Right atrium auricular region (tissue), 2 donors: ENCODE measurements at places on chromosomes 12 and 14. TPM values are rescaled to one million over a fixed set of nuclear protein-coding genes. Genes with fewer than 3 reads are reported as not detected.

The CTSG gene
- total RNA-seq: not detected

- H3K4me1 ChIP-seq: no peaks in the 10 kb centered on the region
- DNase-seq: no peak
- H3K4me3 ChIP-seq: no peak overlapping the region
- H3K27me3 ChIP-seq: no peaks in the 10 kb centered on the region
- H3K27ac ChIP-seq: no peak overlapping the region
Measured at GRCh38 chr14:77260631-77261030, 10.4 kb downstream of the NGB start.

The KRT81 gene
- not detected for total RNA-seq

DNA sequence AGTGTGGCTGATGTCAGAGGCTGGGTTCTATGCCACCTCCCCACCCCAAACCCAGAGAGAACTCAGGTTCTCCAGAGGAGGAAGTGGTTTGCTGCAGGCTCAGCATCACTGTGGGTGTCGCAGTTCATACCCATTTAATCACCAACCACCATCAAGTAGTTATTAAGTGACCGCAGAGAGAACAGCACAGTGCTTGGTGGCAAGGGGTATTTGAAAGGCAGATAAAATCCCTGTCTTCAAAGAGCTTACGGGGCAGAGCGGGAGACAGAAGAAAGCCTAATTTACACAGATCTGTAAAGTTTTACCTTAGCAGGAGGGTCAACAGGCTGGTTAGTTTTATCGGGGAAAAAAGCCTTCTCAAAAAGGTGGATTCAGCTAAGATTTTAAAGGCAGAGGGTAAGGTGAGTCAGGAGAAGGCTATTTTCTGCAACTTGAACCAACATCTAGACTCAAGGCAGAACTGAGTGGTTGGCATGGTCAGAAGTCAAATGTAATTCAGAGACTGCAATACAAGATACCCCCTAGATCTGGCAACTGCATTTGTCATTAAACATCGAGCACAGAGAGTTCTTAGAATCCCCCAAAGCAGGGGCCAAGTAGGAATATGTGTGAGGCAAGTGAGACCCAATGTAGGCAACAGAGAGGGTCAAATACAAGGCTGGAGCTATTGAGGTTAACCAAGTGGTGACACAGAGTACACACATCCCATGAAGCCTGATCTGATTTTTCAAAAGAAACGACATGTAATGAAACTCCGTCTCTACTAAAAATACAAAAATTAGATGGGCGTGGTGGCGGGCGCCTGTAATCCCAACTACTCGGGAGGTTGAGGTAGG lies 13.2 kb downstream of the PXN start:
- H3K27me3 ChIP-seq: no peaks in the 10 kb centered on the region
- peaks cover 98% of the 10 kb centered on the region for H3K4me1 ChIP-seq
- DNase-seq: no peak
- no peak overlapping the region for H3K4me3 ChIP-seq
- peaks cover 16% of the 10 kb centered on the region for H3K36me3 ChIP-seq

- H3K36me3 ChIP-seq: no peaks in the 10 kb centered on the region
- H3K4me3 ChIP-seq: no peak overlapping the region
- no peaks in the 10 kb centered on the region for H3K27me3 ChIP-seq
- H3K4me1 ChIP-seq: peaks cover 16% of the 10 kb centered on the region
- DNase-seq: no peak
Measured at GRCh38 chr12:46959502-46959901, 119.9 kb upstream of the PCED1B start.

DNA sequence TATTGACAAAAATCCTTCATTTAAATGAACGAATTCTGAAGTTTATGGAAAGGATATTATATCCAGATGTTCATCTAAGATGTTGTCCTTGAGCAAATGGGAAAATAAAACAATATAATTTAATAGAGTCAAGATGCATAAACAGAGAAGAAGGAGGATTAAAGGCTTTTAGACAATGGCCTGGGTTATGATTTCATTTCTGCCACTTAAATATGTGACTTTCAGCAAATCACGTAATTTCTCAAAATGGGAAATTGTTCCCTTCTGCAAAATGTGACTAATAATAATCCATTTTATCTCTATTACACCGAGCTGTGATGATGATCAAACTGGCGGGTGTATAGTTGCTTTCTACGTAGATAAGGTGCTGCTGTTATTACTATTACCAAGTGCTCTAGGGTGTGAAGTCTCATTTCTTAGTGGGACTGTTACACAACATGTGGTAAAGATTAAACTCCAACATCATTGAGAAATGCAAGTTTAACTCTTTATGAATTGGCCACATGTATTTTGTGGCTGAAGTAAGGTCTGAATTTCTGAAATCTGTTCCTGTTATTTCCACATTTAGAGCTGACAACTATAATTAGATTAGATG lies 157.0 kb downstream of the MYRFL start:
- H3K4me3 ChIP-seq: no peak overlapping the region
- no peak overlapping the region for H3K27ac ChIP-seq
- H3K4me1 ChIP-seq: no peaks in the 10 kb centered on the region
- no peaks in the 10 kb centered on the region for H3K36me3 ChIP-seq

The ANKRD33 gene
- not detected for total RNA-seq

The TRIP11 gene
- total RNA-seq: 26.1 TPM

GRCh38 chr12:57118711-57119271 lies 7.6 kb upstream of the STAT6 start:
- no peaks in the 10 kb centered on the region for H3K36me3 ChIP-seq
- peak overlapping the region; percentile 4 for H3K27ac ChIP-seq
- H3K4me1 ChIP-seq: peaks cover 8% of the 10 kb centered on the region
- H3K4me3 ChIP-seq: no peak overlapping the region

The PLEKHH1 gene
- total RNA-seq: 2.3 TPM

The SCNN1A gene
- 18.7 TPM for total RNA-seq

The CLEC9A gene
- not detected for total RNA-seq

- no peaks in the 10 kb centered on the region for H3K27me3 ChIP-seq
- DNase-seq: no peak
- H3K27ac ChIP-seq: peak overlapping the region; percentile 75
Measured at GRCh38 chr14:89702073-89702875, 252.3 kb downstream of the EFCAB11 start.

The RBM19 gene
- total RNA-seq: 15.3 TPM

The IL22 gene
- not detected for total RNA-seq

DNA sequence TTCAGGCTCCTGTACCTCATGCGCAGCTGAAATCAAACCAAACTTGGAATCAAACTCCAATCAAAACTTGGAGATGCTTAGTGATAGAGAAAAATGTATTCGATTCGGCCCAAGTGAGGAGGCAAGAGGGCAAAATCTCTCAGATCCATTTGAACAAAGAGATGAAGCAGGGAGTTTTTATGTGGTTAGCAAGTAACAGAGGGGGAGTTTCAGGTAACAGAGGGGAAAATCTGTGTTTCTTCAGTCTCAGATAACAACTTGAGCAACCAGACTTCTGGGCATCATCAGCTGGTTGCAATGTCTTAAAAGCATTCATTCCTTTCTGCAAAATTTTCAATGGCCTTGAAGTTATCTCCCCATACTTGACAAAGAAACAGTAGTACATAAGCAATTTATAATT lies 245.1 kb upstream of the AVPR1A start:
- no peaks in the 10 kb centered on the region for H3K4me1 ChIP-seq
- H3K27ac ChIP-seq: no peak overlapping the region
- DNase-seq: no peak
- H3K4me3 ChIP-seq: no peak overlapping the region

GRCh38 chr12:15435597-15435996 lies 113.3 kb downstream of the PTPRO start:
- H3K27ac ChIP-seq: no peak overlapping the region
- H3K27me3 ChIP-seq: no peaks in the 10 kb centered on the region
- no peaks in the 10 kb centered on the region for H3K4me1 ChIP-seq
- DNase-seq: no peak
- H3K36me3 ChIP-seq: no peaks in the 10 kb centered on the region

DNA sequence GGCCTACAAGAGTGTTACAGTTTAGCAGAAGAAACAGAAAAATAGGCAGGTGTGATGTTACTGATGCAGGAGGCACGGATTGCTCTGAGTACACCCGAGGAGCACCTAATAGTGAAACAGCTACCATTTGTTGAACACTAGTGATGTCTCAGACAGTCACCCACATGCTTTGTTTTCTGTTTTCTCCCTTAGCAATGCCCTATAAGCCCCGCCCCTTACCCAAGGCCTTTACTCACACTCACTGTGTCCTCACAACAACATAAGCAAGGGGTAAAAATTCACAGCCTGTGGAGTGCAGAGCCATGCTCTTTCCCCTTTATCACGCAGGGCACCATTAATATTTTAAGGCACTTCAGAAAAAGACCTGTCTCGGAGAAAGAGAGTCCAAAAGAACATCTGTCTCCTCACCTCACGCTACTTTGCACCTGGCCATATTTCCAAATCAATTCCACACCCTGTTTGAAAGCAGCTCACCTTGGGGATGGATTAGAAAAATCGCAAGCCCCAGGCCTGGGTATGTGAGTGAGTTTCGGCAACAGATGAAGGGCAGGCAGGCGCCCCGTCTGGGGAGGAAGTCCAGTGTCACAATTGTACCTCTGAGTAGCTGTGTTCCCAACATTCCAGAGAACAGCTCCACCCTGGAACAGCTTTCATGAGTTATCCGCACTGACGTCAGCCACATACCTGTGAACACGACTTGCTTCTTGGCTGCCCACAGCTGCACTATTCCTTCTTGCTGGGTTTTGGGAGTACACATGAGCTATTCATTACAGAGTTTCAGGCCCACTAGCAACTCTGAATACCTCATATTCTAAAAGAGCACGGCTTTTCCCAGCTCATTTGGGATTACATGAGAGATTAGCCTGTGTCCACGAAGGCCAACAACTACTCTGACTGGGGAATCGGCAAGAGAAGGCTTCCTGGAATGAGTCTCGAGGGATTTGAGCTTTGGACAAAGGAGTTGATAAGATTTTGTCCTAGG lies 26.0 kb downstream of the MAPK1IP1L start:
- no peaks in the 10 kb centered on the region for H3K27me3 ChIP-seq
- H3K27ac ChIP-seq: peak overlapping the region; percentile 11
- no peaks in the 10 kb centered on the region for H3K36me3 ChIP-seq
- H3K4me3 ChIP-seq: no peak overlapping the region
- DNase-seq: no peak
- no peaks in the 10 kb centered on the region for H3K4me1 ChIP-seq

DNA sequence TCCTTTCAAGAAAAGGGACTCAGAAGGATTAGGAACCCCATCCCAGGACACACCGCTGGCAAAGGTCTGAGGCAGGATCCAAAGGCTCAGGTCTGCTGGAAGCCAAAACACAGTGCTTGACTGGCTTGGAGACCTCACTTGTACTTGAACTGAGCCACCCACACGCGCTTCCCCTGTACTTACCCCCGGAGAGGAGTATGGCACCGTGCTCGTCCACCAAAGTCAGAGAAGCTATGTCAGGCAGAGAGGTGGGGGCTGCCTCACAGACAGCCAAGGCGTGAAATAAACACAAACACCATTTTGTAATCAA lies 11.1 kb upstream of the SELPLG start:
- H3K27ac ChIP-seq: peak overlapping the region; percentile 70
- peaks cover 63% of the 10 kb centered on the region for H3K4me1 ChIP-seq
- no peak for DNase-seq
- H3K27me3 ChIP-seq: no peaks in the 10 kb centered on the region
- H3K4me3 ChIP-seq: no peak overlapping the region

The PPP1R36 gene
- total RNA-seq: not detected

The ARG2 gene
- not detected for total RNA-seq

DNA sequence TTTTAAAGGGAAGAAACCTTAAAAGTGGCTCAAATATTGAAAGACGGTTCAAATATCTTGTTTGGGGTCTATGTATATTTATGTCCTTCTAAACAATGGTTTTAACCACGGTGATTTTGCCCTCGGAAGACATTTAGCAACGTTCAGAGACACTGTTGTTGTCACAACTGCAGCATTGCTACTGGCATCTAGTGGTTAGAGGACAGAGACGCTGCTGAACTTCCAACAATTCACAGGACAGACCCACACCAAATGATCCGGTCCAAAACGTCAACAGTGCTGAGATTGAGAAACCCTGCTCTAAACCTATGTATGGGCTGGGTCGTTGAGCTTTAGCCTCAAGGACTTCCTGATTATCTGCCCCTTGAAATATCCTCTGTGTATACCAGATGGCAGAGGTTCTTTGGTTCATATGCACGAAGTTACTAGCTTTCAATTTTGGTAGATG lies 1.7 kb downstream of the ANGEL1 start:
- peak overlapping the region; percentile 94 for H3K27ac ChIP-seq
- H3K4me3 ChIP-seq: peak overlapping the region; percentile 81
- H3K27me3 ChIP-seq: no peaks in the 10 kb centered on the region
- H3K4me1 ChIP-seq: peaks cover 26% of the 10 kb centered on the region

DNA sequence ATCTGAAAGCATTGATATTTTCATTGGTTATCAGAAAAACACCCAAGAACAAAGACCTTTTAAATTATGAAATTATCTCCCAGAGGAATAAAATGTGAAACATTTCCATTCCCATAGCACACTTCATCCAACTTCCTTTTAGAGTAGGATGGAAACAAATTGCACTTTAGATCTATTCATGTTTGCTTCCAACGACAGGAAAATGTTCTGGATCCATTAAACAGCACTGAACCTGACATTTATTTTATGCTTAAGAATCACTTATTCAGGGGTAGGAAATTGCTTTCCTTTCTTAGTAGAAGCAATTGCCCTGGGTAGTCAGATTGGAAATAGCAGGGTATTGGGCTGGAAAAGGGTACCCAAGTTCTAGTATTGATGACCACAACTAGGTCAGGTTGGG lies 28.8 kb upstream of the PTGDR start:
- H3K4me3 ChIP-seq: no peak overlapping the region
- H3K4me1 ChIP-seq: no peaks in the 10 kb centered on the region
- H3K27ac ChIP-seq: no peak overlapping the region
- H3K27me3 ChIP-seq: no peaks in the 10 kb centered on the region

GRCh38 chr14:47438650-47439140 lies 236.7 kb downstream of the MDGA2 start:
- H3K27me3 ChIP-seq: no peaks in the 10 kb centered on the region
- no peak overlapping the region for H3K4me3 ChIP-seq
- no peak overlapping the region for H3K27ac ChIP-seq

- no peaks in the 10 kb centered on the region for H3K27me3 ChIP-seq
- H3K4me1 ChIP-seq: no peaks in the 10 kb centered on the region
- H3K27ac ChIP-seq: no peak overlapping the region
- no peak for DNase-seq
- no peaks in the 10 kb centered on the region for H3K36me3 ChIP-seq
Measured at GRCh38 chr14:94998685-94999084, 158.6 kb downstream of the DICER1 start.

- H3K27ac ChIP-seq: no peak overlapping the region
- no peaks in the 10 kb centered on the region for H3K27me3 ChIP-seq
- H3K4me1 ChIP-seq: no peaks in the 10 kb centered on the region
- DNase-seq: no peak
Measured at GRCh38 chr14:99156090-99156425, 115.9 kb downstream of the BCL11B start.

The CLMN gene
- 3.4 TPM for total RNA-seq

The ANHX gene
- not detected for total RNA-seq
